ENCODE measurements at places on chromosomes 7 and 10.
A peak's percentile ranks its signal among the peaks of the same experiment; 100 is the strongest.

- no peak for DNase-seq
These were observed 408.4 kb downstream of the SUGCT start for GRCh38 chr7:40542982-40543741.

DNA sequence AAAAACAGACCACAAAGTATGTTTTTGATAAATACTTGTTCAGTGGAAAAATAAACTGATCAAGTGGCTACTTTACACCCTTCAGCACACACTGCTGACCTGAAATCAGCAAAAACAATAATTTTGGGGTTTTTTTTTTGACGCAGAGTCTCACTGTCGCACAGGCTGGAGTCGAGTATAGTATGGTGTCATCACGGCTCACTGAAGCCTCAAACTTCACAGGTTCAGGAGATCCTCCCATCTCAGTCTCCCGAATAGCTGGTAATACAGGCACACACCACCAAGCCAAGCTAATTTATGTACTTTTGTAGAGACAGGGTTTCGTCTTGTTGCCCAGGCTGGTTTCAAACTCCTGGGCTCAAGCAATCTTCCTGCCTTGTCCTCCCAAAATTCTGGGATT lies 30.6 kb downstream of the TARP start:
- no peak for DNase-seq

- no peak for DNase-seq
These were observed 237.5 kb upstream of the PRSS1 start for GRCh38 chr7:142511801-142512200.

GRCh38 chr7:45920502-45921380 lies at the start of gene IGFBP3:
Gene IGFBP3 (minus strand): TSS chr7:45921272. CDS start chr7:45921140, 132 bp downstream.
- peak; percentile 39 for DNase-seq

DNA sequence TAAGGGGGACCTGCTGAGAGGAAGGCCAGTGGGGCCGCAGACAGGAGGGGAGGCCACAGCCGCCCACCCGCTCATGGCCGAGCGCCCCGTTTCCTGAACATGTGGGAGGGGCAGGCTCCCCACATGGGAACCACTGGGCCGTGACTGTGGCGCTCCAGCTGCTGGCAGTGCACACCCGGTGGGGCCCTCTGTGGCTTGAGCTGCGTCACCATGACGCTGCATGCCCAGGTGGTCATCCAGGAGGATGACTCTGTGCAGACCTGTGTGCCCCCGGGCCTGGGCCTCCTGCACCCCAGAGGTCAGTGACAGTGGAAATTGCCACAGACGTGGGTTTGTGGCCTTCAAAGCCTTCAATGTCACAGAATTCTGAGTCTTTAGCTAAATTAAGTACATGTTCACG lies 85.1 kb downstream of the MGMT start:
- DNase-seq: no peak

DNA sequence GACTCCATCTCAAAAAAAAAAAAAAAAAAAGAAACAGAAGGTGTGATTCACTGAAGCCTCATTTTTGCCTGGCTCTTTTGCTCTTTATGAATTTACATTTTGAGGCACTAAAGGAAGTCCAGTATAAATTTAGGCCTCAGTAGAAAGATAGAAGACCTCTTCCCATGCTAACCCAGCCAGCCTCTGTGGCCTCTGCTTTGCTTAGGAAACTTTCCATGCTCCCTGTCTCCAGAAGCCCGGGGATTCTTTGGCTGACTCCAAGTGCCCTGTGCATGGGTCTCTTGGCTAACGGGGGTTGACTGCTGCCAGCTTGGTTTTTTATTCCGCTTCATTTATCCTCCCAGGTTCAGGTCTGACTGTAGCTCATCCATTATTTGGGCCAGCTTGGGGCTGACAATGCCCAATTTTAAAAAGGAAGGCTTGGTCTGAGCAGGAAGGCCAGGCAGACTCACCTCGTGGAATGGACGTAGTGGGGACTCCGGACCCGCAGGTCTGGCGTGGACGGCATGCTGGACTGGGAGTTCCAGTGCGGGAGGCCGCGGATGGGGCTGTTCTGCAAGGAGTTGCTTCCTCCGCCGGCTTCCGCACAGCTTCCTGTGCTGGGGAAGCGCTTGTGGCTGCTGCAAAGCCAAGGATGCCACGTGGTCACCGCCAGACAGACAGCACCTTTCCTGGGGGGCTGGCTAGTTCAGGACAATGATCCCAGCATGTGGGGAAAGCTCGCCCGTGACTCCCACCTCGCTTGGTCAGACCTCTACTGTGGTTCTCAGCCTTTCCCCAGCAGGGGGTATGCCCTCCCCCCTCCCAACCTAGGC lies 72.3 kb downstream of the PRPF18 start:
- peak; percentile 35 for DNase-seq

GRCh38 chr7:101243646-101244374 lies 1.1 kb downstream of the FIS1 start:
- DNase-seq: no peak

GRCh38 chr7:155744971-155745683 lies 67.1 kb downstream of the SHH start:
- DNase-seq: no peak

DNA sequence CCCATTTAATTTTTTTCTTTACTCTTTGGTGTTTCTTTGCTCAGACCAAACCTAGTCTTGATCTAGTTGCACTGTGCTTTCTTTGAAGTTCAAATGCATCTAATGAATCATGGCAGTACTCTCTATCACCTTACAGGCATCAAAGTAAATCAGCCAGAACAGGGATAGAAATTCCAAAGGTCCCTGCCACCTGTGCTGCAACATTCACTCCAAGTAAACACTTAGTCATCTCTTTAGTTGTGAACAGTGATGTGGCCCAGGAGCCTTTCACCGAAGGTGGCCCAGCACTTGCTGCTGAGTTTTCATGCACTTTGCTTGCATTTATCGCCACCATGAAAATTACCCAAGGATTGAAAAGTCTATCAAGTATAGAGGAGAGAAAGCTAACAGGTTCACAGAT lies 314.1 kb upstream of the ETV1 start:
- no peak for DNase-seq

DNA sequence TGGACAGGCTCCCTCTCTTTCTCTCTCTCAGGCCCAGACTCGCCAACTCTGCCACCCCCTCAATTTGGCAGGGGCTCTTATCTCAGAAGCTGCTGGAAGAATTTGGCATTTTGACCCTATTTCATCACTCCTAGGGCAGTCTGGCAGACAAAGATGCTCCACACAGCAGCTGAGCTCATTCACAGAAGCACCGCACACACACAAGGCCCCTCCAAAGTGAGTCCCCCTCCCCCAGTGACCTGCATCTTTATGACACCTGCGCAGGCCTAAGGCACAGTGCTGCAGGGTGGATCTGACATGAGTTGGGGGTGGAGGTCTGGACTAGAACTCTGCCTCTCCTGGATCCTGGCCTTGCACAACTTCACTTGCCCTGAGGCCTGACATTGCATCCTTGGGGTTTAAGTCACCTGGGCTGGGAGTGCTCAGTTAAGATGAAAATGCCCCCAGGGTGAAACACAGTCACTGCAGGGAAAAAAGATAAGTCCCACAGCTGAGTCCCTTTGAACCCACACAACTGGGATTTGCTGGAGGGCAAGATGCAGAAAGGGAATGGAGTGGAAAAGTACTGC lies 41.1 kb upstream of the DUSP5 start:
- DNase-seq: no peak

DNA sequence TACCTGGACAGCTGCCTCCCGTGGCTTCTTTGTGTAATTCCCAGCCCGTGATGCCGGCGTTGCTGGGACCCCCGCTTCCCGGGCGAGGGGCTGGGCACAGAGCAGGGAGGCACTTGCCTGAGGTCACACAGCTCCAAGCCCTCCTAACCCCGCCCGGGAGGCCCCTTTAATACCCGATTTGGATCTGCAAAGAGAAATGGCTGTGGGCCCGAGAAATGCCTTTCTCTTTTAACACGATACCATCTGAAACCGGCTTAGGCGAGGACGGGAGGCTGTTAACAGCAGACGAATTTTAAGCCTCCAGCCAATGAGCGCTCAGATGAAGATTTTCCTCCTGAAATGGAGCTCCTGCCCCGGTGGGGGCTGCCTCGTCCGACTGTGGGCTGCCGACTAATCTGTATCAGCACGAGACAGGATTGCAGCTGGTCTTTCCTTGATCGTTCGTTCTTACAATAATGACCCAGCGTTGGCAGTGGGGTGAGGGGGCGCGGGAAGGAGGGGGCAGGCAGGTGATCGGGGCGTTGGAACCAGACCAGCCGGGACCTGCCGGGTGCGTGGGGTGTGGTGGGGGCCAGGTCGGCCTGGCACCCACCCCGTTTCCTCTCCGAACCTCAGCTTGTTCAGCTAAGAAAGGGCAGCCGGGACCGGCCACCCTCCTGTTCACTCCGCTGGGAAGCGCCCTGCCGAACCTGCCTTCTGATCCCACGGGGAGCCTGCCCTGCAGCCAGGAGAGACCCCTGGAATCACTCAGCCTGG lies 36.2 kb upstream of the FOXL3 start:
- no peak for DNase-seq

DNA sequence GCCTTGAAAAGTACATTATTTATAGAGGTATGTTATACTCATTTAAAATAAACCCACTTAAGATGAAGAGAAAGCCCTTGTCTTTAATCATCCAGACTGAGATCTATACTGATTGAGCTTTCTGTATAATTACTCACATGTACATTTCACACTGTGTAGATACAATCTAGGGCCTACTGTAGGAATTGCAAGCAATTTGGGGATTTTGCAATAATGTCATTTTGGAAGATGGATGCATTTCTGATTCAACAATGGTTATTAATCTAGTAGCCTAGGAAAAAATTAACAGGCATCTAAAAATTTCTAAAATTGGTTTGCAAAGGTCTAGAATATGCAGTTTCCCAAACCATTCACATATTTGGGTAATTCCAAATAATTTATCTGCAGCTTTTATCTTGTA lies 132.2 kb downstream of the PDE1C start:
- no peak for DNase-seq

GRCh38 chr10:91613411-91614187 lies 19.3 kb downstream of the PPP1R3C start:
- DNase-seq: no peak

- no peak for DNase-seq
These were observed 39.0 kb downstream of the FKBP6 start for GRCh38 chr7:73366990-73367389.

DNA sequence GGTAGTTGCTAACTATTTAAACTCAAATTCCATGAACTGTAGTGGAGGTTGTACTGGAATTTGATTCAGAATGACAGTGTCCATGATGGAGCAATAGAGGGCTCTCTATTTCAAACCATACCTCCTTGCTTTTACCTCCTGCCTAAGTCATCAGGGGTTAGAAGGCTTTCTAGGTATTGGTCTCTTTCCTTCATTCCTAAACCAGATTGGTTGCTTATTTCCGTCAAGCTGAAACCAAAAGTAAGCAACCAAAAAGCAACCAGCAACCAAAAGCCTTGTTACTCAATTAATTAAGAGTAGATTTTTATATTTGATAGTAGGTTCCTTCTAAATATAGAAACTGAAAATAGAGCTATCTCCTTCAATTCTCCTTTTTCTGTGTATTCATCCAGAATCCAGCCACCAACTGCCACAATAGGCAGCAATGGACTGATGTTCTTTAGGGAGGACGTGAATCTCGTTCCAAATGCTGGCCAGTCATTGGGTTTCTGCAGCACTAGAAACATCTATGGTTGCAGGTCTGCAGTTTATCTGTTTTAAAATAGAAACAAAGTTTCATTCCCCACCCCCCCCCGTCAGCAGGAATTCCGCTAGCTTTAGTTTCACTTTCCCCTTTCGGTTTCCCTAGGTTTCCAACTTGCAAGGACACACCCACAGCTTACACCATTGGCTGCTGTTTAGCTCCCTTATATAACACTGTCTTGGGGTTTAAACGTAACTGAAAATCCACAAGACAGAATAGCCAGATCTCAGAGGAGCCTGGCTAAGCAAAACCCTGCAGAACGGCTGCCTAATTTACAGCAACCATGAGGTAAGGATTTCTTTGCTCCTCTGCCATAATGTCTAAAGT lies at the start of gene IFIT1:
IFIT1 (plus strand) TSS at position 717 of the 850 bp plus-strand sequence; CDS start at position 807, 90 bp downstream.
- no peak for DNase-seq

DNA sequence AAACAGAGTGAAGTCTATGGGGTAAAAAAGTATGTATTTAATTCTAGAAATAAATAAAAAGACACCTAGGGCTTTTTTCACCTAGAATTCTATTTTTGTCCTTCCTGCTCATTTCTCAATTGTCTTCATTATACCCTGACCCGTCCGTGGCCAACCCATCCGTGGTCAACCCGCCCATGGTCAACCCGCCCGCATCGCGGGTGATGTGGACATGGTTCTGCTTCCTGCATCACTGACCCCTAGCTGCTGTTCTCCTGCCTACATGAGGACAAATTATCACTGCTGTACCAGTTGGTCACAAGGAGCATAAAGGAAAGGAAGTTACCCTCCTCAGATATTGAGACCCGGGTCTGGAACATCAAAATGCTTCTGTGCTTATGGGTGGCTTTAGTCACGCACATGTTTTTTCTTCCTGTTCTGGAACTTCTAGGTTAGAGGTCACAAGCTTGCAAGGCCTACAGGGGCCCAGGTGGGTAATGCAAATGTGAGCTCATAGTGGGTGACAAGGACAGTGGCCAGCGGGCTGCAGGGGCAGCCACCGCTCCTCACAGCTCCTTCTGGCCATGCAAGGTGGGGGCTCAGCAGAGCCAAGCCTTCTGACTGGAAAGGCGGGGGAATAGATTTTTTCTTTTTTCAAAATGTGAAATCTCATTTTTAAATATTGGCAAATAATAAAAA lies 15.5 kb downstream of the CAMK2G start:
- no peak for DNase-seq

DNA sequence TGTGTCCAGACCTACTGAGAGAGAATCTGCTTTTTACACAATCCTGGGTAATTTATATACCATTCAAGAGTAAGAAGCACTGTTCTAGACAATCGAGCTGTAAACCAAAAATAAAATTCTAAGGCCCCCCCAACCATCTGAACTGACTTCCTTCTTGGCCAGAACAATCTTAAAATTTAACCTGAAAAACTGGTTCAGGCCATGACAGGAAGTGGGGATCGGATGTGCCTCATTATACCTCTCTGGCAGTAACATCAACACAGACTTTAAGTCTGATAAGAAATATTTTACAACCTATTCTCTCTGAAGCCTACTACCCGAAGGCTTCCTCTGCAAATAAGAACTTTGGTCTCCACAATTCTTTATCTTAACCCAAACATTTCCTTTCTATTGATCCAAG lies 75.2 kb upstream of the KIF5B start:
- no peak for DNase-seq

GRCh38 chr10:55734112-55734511 lies 626.9 kb downstream of the ZWINT start:
- DNase-seq: no peak

DNA sequence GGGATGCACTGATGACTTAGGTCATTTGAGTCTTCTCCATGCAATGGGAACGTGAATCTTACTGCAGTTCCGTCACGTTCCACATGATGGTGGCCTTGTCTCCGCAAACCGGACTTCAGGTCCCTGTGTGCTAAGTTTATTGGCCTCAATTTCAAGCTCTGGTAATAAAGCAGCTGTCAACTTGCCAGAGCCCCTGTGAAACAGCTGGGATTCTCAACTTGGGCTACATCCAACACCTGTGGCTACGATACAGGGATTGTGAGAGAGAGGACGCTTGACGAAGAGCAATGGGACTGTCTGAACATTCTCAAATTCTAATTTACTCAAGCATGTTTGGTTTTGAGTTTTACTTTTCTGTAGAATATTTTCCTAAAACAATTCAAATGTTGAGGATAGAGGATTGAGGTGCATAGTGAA lies 174.2 kb downstream of the PTN start:
- DNase-seq: no peak

- DNase-seq: no peak
These were observed 87.2 kb downstream of the MDFIC start for GRCh38 chr7:115009139-115009538.

- DNase-seq: no peak
These were observed 2.2 kb upstream of the ZNF92 start for GRCh38 chr7:65371468-65371867.
